ENCODE measurements at places on chromosomes 6 and 20.

- H3K36me3 ChIP-seq, result no peaks in the 10 kb centered on the region
- H3K4me3 ChIP-seq, result no peak overlapping the region
Observed at GRCh38 chr20:10436053-10436699, 1.1 kb downstream of the SLX4IP start.

DNA sequence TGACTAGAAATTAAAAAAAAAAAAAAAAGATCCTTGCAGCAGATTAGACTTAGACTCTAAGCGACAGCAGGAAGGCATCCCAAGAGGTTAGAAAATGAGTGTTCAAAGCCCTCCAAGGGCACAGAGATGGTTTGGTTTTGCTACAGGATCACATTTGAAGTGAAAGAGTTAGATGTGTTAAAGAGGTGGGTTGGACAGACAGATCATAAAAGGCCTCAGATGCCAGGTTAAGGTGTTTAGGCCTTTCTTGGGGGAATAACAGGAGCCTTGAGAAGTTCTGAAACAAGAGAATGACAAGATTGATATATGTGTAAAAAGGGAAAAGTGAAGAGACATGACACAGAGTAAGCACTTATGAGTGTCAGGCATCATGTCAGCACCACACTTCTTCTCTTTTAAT is 107.5 kb downstream of the FYN start:
- H3K27ac ChIP-seq, result no peak overlapping the region
- peaks cover 25% of the 10 kb centered on the region for H3K4me1 ChIP-seq

DNA sequence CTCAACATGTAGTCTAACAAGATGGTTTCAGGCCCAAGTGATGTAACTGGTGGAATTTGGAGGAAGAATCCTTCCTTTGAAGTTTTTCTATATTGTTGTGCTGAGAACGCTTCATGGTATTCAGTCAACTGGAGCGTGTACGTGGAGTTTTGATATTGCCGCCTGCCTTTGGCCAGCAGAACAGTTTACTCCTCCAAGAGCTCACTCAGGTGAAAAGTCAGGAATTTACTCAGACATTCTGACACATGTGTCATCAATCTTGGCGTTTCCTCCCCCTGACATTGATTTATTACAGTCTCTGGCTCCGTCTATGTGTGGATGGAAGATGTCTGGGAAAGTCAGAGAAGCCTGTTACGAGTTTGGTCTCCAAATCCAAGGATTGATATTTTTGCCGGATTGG is 19.0 kb upstream of the TGM2 start:
- H3K27me3 ChIP-seq, result no peaks in the 10 kb centered on the region
- H3K27ac ChIP-seq, result no peak overlapping the region
- no peak overlapping the region for H3K4me3 ChIP-seq
- no peak for DNase-seq

DNA sequence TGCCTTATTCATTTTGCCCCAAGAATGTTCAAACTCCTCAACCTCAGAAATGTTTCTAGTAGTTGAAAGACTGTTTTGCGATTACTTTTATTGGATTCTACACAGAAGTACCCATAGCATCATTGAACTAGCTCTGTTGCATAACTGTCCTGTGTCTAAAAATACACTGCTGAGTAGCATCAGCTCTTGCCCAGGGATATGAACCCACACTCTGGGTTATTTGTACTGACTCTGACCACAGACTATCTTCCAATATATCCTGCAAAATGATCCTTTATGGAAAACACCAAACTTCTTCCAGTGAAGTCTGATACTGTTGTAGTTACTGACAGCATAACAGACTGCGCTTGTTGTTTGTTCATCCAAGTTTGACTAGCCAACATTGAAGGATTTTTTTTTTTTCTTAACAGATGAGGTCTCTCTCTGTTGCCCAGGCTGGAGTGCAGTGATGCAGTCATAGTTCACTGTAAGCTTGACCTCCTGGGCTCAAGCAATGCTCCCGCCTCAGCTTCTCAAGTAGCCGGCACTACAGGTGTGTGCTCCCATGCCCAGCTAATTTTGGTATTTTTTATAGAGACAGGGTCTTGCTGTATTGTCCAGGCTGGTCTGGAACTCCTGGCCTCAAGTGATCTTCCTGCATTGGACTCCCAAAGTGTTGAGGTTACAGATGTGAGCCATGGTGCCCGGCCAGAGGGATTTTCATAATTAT is 49.9 kb downstream of the TULP4 start:
- H3K27me3 ChIP-seq, result no peaks in the 10 kb centered on the region
- no peak overlapping the region for H3K27ac ChIP-seq
- DNase-seq, result no peak
- no peaks in the 10 kb centered on the region for H3K36me3 ChIP-seq
- H3K4me3 ChIP-seq, result no peak overlapping the region
- peaks cover 4% of the 10 kb centered on the region for H3K4me1 ChIP-seq

- peaks cover 6% of the 10 kb centered on the region for H3K4me1 ChIP-seq
- no peaks in the 10 kb centered on the region for H3K27me3 ChIP-seq
- H3K27ac ChIP-seq, result no peak overlapping the region
- H3K36me3 ChIP-seq, result no peaks in the 10 kb centered on the region
- DNase-seq, result no peak
Observed at GRCh38 chr20:5745416-5746030, 4.7 kb upstream of the SHLD1 start.

GRCh38 chr20:57237585-57237953 is 28.9 kb downstream of the BMP7 start:
- H3K27ac ChIP-seq, result no peak overlapping the region
- H3K4me1 ChIP-seq, result peaks cover 59% of the 10 kb centered on the region
- no peak overlapping the region for H3K4me3 ChIP-seq
- H3K36me3 ChIP-seq, result no peaks in the 10 kb centered on the region
- DNase-seq, result no peak

Data from spinal cord (tissue), 10 donors.